ENCODE measurements at places on chromosomes 5 and 9.

- H3K4me1 ChIP-seq, result no peaks in the 10 kb centered on the region
- H3K4me3 ChIP-seq, result no peak overlapping the region
- DNase-seq, result no peak
- no peaks in the 10 kb centered on the region for H3K27me3 ChIP-seq
- H3K36me3 ChIP-seq, result no peaks in the 10 kb centered on the region
- no peak overlapping the region for H3K27ac ChIP-seq
These were observed 65.4 kb upstream of the KLF9 start for GRCh38 chr9:70479880-70480291.

DNA sequence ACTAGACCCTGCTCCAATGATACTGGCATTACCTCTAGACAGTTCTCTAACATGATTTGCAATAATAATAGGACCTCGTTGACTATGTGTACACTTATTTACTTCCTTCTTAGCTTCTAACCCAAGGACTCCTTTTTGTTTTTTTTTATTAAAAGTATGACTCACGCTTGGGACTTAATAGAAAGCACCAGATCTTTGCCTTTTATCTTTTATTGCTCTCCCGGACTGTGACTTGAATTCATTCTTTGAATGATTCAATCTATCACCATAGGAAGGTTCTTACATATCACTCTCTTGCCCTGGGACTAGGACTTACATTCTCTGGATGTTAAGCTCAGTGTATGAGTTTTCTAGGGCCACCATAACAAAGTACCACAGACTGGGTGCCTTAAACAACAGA is 9.0 kb downstream of the C9 start:
- no peak overlapping the region for H3K4me3 ChIP-seq
- H3K27ac ChIP-seq, result no peak overlapping the region
- H3K27me3 ChIP-seq, result no peaks in the 10 kb centered on the region
- no peak for DNase-seq

- H3K27me3 ChIP-seq, result peaks cover 38% of the 10 kb centered on the region
- DNase-seq, result no peak
- H3K27ac ChIP-seq, result no peak overlapping the region
These were observed 451.4 kb downstream of the KDM4C start for GRCh38 chr9:7209016-7209715.

- no peak for DNase-seq
- no peaks in the 10 kb centered on the region for H3K4me1 ChIP-seq
- no peak overlapping the region for H3K4me3 ChIP-seq
- H3K27ac ChIP-seq, result no peak overlapping the region
These were observed 830.9 kb downstream of the MAT2B start for GRCh38 chr5:164336276-164336675.

GRCh38 chr9:136348691-136349090 is 14.9 kb downstream of the DNLZ start:
- H3K4me1 ChIP-seq, result no peaks in the 10 kb centered on the region
- H3K27me3 ChIP-seq, result no peaks in the 10 kb centered on the region
- H3K36me3 ChIP-seq, result no peaks in the 10 kb centered on the region
- H3K4me3 ChIP-seq, result no peak overlapping the region

DNA sequence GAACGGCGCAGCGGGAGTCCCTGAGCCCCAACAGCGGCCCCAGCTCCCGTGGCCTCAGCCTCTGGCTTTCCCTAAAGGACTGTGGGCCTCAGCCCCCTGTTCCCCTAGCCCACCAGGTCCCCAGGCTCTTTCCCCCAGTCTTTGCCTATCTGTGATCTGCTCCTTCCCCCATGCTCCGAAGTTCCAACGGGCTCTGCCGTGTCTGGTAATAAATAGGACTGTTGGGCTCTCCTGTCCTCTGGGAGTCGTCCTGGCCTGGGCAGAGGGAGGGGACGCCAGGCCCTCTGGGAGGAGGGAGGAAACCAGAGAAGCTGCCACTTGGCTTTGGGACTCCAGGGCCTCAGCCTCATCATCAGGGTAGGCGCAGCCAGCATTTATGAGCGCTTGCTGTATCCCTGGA is 28.1 kb downstream of the ADGRD2 start:
- H3K4me1 ChIP-seq, result no peaks in the 10 kb centered on the region
- no peak overlapping the region for H3K27ac ChIP-seq
- H3K4me3 ChIP-seq, result no peak overlapping the region
- no peaks in the 10 kb centered on the region for H3K36me3 ChIP-seq
- no peak for DNase-seq

GRCh38 chr9:26983340-26983739 is 22.1 kb downstream of the LRRC19 start:
- no peaks in the 10 kb centered on the region for H3K27me3 ChIP-seq
- no peak overlapping the region for H3K27ac ChIP-seq
- DNase-seq, result no peak
- H3K4me1 ChIP-seq, result no peaks in the 10 kb centered on the region
- peaks cover 6% of the 10 kb centered on the region for H3K36me3 ChIP-seq

DNA sequence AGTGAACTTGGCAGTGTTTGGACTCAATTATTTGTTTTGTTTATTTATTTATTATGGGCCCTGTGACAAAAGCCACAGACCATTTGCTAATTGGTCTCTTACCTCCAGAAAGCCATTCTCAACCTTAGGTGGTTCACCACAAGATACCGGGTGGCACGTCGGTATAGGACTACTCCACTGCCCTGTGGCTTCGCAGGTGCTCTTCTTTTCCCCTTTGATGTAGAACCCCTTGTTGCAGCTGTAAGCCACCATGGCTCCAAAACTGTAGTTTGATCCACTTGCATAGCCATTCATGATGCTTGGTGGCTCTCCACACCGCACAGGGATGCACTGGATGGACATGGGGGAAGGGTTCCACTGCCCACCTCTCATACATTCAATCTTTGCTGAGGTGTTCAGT is 73.3 kb upstream of the TXNDC8 start:
- DNase-seq, result no peak
- H3K36me3 ChIP-seq, result no peaks in the 10 kb centered on the region
- H3K27ac ChIP-seq, result no peak overlapping the region
- no peak overlapping the region for H3K4me3 ChIP-seq
- no peaks in the 10 kb centered on the region for H3K4me1 ChIP-seq

DNA sequence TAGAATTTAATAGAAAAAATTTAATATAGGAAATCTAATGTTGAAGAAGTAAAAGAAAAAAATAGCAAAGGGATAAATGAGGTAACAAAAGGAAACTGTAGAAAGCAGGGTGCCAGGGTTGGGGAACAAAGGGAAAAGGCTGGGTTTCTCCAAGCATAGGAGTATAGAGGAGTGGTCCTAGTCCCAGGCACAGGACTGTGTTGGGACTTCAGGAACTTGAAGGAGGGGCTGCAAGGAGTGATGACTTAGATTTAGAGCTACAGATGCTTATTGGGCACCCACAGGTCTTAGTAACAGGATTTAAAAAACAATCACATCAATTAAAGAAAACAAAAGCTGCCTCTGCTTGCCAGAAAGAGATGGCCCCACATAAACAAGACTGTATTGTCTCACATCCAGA is 396.5 kb upstream of the TNC start:
- H3K36me3 ChIP-seq, result no peaks in the 10 kb centered on the region
- no peak for DNase-seq
- no peak overlapping the region for H3K27ac ChIP-seq

GRCh38 chr5:115100319-115100955 is 69.3 kb downstream of the TRIM36 start:
- peaks cover 11% of the 10 kb centered on the region for H3K27me3 ChIP-seq
- no peak overlapping the region for H3K27ac ChIP-seq
- H3K4me1 ChIP-seq, result no peaks in the 10 kb centered on the region
- H3K36me3 ChIP-seq, result no peaks in the 10 kb centered on the region
- no peak overlapping the region for H3K4me3 ChIP-seq

DNA sequence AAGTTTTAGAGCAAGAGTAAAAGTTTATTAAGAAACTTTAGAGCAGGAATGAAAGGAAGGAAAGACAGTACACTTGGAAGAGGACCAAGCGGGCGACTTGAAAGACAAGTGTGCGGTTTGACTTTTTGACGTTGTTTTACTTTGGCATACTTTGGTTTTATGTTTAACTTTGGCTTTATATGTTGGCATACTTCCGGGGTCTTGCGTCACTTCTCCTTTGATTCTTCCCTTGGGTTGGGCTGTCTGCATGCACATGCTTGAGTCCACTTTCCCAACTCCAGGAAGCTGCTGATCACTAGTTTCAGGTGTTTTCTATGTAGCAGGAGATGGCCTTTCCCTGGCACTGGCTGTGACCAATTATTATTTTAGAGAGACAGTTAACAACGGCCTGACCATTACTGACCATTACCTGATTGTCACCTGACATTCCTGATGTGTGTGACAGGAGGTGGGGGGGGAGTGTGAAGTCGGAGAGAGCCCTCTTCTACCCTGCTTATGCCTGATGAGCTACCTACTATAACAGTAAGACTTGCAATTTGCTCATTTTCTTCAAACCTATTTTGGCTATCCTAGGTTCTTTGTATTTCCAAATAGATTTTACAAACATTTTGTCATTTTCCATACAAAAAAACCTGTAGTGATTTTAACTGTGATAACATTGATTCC is 45.5 kb downstream of the TNFSF8 start:
- peaks cover 24% of the 10 kb centered on the region for H3K36me3 ChIP-seq
- DNase-seq, result no peak
- H3K4me1 ChIP-seq, result peaks cover 21% of the 10 kb centered on the region
- no peak overlapping the region for H3K4me3 ChIP-seq
- H3K27ac ChIP-seq, result no peak overlapping the region

GRCh38 chr9:132077881-132078698 is 1.6 kb downstream of the MED27 start:
- peak; percentile 55 for DNase-seq
- no peaks in the 10 kb centered on the region for H3K27me3 ChIP-seq
- H3K4me3 ChIP-seq, result peak overlapping the region; percentile 97
- H3K27ac ChIP-seq, result no peak overlapping the region
- H3K36me3 ChIP-seq, result peaks cover 31% of the 10 kb centered on the region

DNA sequence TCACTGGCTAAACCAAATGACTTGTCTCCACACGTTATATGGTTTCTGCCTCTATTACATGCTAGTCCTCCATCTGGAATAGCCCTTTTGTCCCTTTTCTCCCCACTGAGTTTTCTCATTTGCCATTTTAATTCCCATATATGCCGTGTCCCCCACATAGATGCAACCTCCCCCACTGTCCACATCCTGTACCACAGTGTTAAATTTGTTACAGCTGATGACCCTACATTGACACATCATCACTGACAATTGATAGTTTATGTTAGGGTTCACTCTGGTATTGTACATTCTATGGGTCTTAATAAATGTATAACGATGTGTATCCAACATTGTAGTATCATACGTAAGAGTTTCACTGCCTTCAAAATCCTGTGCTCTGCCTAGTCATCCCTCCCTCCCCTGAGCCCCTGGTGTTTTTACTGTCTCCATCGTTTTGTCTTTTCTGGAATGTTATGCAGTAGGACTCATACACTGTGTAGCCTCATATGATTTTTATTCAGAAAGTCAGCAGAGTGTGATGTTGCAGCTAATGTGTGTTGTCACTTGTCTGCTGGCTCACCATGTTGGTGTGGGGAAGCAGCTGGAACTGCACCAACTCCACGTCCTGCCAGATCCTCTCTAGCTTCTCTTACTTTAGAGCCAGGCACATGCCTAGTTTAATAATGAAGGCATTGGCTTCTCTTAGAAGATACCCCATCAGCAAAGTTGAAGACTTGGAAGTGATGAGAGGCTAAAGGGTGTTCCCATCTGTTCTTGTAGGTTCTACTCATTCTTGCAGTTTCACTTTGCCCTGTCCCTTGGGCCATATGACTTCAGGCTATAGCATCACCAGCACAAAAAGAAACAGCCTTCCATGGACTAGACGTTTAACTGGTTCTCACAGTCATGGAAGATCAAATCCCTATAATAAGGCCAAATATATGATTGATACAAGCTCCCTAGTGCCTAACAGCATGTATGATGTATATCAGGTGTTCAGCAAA is 30.2 kb downstream of the LRRC70 start:
- H3K4me1 ChIP-seq, result peaks cover 18% of the 10 kb centered on the region
- no peak overlapping the region for H3K4me3 ChIP-seq
- peak overlapping the region; percentile 45 for H3K27ac ChIP-seq
- DNase-seq, result no peak
- H3K27me3 ChIP-seq, result no peaks in the 10 kb centered on the region
- H3K36me3 ChIP-seq, result peaks cover 27% of the 10 kb centered on the region

DNA sequence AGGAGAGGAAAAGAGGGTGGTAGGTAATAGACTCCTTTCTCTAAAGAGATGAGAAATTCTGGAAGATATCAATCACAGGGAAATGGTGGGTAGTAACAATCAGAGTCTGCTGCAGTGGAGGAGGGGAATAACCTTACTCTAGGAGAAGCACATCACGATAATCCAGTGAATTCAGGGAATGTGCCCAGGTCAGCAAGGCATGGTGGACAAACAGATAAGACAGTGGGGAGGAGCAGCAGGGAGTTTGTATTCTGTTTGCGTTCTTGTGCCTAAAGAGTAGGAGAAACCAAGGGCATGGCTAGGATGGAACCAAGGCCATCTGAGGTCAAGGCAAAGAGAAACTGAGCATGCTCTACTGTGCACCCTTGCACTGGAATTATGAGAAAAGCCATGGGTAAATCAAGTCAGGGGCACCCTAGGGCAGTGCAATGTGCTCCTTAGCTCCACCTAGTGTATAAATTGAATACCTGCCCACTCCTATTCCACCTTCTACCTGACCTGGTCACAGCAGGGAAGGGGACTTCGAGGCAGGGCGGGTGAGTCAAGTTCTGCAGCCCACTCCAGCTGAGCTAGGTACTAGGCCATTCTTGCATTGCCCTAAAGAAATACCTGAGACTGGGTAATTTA is 31.6 kb downstream of the RETREG1 start:
- peaks cover 7% of the 10 kb centered on the region for H3K4me1 ChIP-seq
- no peaks in the 10 kb centered on the region for H3K27me3 ChIP-seq
- DNase-seq, result no peak

- H3K36me3 ChIP-seq, result no peaks in the 10 kb centered on the region
- H3K4me1 ChIP-seq, result no peaks in the 10 kb centered on the region
- no peak overlapping the region for H3K27ac ChIP-seq
These were observed 359.2 kb upstream of the ACTBL2 start for GRCh38 chr5:57841676-57842363.

DNA sequence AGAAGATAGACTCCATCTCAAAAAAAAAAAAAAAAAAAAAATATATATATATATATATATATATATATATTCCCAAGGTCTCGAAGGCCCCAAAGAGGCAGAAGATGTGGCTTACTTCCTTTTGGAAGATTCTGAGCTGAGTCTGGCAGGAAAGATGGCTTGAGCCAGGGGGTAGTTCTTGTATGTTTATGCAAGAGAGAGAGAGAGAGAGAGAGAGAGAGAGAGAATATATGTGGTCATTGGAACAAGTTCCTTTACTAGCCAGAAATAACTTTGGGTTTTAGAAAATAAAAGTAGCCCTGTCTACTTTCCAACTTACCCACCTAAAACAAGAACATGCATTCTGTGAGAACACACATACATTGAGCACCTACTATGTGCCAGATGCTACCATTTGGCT is 17.6 kb downstream of the NCS1 start:
- H3K36me3 ChIP-seq, result no peaks in the 10 kb centered on the region
- no peaks in the 10 kb centered on the region for H3K4me1 ChIP-seq

DNA sequence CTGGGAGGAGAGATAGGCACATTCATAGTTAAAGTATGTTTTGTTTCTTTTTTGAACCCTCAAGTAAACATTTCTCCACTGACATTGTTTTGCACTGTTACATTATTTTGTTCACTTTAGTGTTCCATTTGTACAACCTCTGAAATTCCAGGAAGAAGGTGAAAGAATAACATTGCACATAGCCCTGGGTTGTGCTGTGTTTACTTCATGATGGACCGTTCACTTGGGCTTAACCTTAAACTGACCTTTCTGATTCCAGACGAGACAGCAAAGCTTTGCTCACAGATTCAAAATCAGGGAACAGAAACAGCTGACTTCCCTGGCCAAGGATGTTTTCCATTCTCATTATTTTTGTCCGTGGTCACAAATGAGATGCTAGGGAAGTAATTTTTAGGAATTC is 42.8 kb upstream of the GDNF start:
- no peaks in the 10 kb centered on the region for H3K4me1 ChIP-seq
- no peak for DNase-seq
- H3K27me3 ChIP-seq, result no peaks in the 10 kb centered on the region
- no peak overlapping the region for H3K27ac ChIP-seq
- no peak overlapping the region for H3K4me3 ChIP-seq
- no peaks in the 10 kb centered on the region for H3K36me3 ChIP-seq
